ENCODE measurements at places on chromosomes 3 and 15.

GRCh38 chr15:46059921-46060594 is 425.2 kb downstream of the SQOR start:
- DNase-seq: no peak

- DNase-seq: no peak
Observed at GRCh38 chr3:124650798-124651197, 79.5 kb upstream of the UMPS start.

GRCh38 chr3:55000546-55000945 is 72.7 kb upstream of the LRTM1 start:
- no peak for DNase-seq

GRCh38 chr3:69179740-69180372 is 57.5 kb upstream of the LMOD3 start:
- DNase-seq: no peak

GRCh38 chr15:48471073-48471472 is 139.8 kb downstream of the DUT start:
- no peak for DNase-seq

GRCh38 chr15:101033801-101034200 is 114.6 kb downstream of the LRRK1 start:
- no peak for DNase-seq

- no peak for DNase-seq
Observed at GRCh38 chr3:58835086-58835485, 168.5 kb upstream of the FAM3D start.

GRCh38 chr3:155024006-155024638 is 56.0 kb upstream of the MME start:
- no peak for DNase-seq

DNA sequence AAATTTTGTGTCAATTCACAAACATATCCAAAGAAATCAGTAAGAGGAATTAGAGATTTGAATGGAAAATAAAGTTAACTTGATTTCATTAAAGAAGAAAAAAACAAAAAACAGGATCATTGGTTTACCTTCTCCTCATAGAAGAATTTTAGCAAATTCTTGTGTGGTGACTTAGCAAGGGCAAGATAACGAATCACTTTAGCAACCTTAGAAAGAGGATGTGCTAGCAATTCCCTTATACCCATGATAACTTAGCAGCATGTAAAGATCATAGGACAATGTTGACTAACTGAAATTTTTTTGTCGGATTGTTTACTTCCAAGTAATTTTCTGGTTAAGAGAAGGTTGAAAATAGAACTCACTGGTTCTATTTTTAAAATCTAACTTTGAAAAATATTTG is 609.3 kb downstream of the GBE1 start:
- no peak for DNase-seq

- no peak for DNase-seq
Observed at GRCh38 chr3:149270180-149270579, 48.6 kb upstream of the CP start.

Measured in GM12891 (cell line).